Fibroblast of the aortic adventitia (primary cell): ENCODE measurements at places on chromosomes 12 and 14. TPM values are rescaled to one million over a fixed set of nuclear protein-coding genes. Genes with fewer than 3 reads are reported as not detected.

GRCh38 chr12:16583969-16584745 is 21.8 kb downstream of the LMO3 start:
- peak; percentile 58 for DNase-seq

The DLST gene
- total RNA-seq, result 31.1 and 68.5 TPM in 2 replicates

The GLT1D1 gene
- total RNA-seq, result not detected in 2 replicates

GRCh38 chr12:54053003-54053750 is 458 bp upstream of the HOXC4 start:
- no peak for DNase-seq
